T-helper 17 cell (primary cell): ENCODE measurements at places on chromosomes 5 and 9.

- H3K27ac ChIP-seq: no peak overlapping the region
- H3K36me3 ChIP-seq: no peaks in the 10 kb centered on the region
- H3K27me3 ChIP-seq: peaks cover 27% of the 10 kb centered on the region
- H3K4me1 ChIP-seq: peaks cover 10% of the 10 kb centered on the region
Observed at GRCh38 chr5:138488481-138488945, 23.2 kb downstream of the EGR1 start.

- H3K4me3 ChIP-seq: peak overlapping the region; percentile 43
- H3K36me3 ChIP-seq: peaks cover 16% of the 10 kb centered on the region
- peaks cover 7% of the 10 kb centered on the region for H3K4me1 ChIP-seq
- H3K27me3 ChIP-seq: no peaks in the 10 kb centered on the region
- DNase-seq: no peak
Observed at GRCh38 chr9:133099726-133100505, 21.1 kb downstream of the RALGDS start.

DNA sequence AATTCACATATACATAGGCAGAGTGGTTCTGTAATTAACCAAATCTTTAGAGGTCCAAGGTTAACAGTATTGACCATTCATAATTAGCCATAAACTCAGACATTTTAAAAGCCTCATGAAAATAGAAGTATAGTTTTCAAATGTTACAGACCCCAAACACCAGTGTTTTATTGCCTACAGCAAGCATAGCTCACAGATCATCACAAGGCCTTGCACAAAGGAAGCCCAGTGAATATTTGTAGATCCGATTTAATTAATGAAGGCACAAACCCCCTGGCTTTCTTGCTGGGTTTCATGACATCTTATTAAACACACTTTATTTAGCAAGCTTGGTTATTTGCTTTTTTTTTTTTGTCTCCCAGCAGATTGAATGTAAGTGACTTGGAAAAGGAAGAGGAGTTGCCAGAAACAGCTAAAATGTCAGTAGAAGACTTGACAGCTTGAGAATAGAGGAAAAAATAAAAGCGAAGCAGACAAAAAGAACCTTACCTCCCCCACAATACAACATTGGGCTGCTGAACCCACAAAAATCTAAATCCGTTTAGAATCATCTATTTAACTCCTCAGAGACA is 283.9 kb upstream of the TNC start:
- H3K27ac ChIP-seq: no peak overlapping the region
- H3K36me3 ChIP-seq: no peaks in the 10 kb centered on the region
- H3K4me3 ChIP-seq: no peak overlapping the region

- H3K4me3 ChIP-seq: no peak overlapping the region
- no peak overlapping the region for H3K27ac ChIP-seq
- H3K4me1 ChIP-seq: peaks cover 7% of the 10 kb centered on the region
- H3K27me3 ChIP-seq: no peaks in the 10 kb centered on the region
- DNase-seq: no peak
Observed at GRCh38 chr9:71665247-71665646, 103.1 kb downstream of the CEMIP2 start.

GRCh38 chr9:69085569-69086283 is 50.2 kb downstream of the FXN start:
- DNase-seq: no peak
- H3K36me3 ChIP-seq: peaks cover 4% of the 10 kb centered on the region
- no peaks in the 10 kb centered on the region for H3K27me3 ChIP-seq
- H3K4me3 ChIP-seq: no peak overlapping the region

GRCh38 chr5:56545016-56545415 is 270.3 kb upstream of the MAP3K1 start:
- H3K4me1 ChIP-seq: peaks cover 12% of the 10 kb centered on the region
- no peaks in the 10 kb centered on the region for H3K36me3 ChIP-seq
- no peak overlapping the region for H3K27ac ChIP-seq
- no peaks in the 10 kb centered on the region for H3K27me3 ChIP-seq
- no peak for DNase-seq

DNA sequence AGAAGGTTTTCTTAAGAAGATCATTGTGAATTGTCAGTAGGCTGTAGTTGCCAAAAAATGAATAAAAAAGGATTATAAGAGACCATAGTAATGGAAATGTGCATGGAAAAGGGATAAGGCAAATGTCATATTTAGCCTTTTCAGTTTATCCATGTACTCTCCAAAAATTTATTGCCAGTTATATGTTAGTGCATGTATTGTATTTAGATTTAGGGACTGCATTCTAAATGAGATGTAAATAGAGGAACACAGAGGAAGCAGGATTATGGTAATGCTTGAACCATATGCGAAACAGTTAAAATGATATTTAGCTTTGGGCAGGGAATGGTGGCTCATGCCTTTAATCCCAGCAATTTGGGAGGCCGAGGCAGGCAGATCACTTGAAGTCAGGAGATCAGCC is 33.0 kb downstream of the DDX46 start:
- peaks cover 5% of the 10 kb centered on the region for H3K36me3 ChIP-seq
- H3K27ac ChIP-seq: no peak overlapping the region
- H3K4me3 ChIP-seq: no peak overlapping the region
- peaks cover 3% of the 10 kb centered on the region for H3K4me1 ChIP-seq
- H3K27me3 ChIP-seq: no peaks in the 10 kb centered on the region

GRCh38 chr9:15205632-15206420 is 101.2 kb downstream of the TTC39B start:
- no peak overlapping the region for H3K4me3 ChIP-seq
- peaks cover 7% of the 10 kb centered on the region for H3K4me1 ChIP-seq
- peaks cover 18% of the 10 kb centered on the region for H3K36me3 ChIP-seq
- H3K27me3 ChIP-seq: no peaks in the 10 kb centered on the region
- H3K27ac ChIP-seq: no peak overlapping the region
- DNase-seq: no peak

DNA sequence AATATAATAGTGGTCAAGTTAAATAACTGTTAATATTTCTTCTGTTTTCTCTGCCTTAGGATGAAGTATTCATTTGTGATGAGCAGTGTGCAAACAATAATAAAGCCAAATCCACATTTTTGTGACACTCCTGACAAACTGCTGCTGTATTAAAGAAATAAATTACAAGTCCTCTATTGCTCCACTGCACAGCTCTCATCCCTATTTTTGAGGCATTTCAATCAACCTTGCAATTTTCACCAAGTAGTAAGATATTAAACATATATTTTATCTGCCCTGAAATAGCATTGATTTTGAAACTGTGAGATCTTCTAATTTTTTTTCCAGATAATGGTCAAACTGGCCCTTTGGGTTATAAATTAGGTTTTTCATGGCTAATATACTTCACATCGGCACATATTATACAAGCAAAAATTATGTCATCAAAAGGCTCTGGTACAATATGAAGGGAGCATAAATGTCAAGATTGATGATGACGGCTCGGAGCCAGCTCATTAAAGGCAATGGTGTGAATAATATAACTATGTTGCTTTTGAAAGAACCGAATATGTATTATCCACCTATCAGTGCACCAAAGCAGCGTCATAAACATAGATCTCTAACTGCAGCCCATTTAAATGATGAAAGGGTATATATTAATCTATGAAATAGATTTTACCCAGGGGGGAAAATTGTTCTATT is 764.9 kb downstream of the DNAH5 start:
- H3K27me3 ChIP-seq: no peaks in the 10 kb centered on the region
- H3K27ac ChIP-seq: no peak overlapping the region
- H3K36me3 ChIP-seq: no peaks in the 10 kb centered on the region
- H3K4me3 ChIP-seq: no peak overlapping the region

- no peak for DNase-seq
- no peaks in the 10 kb centered on the region for H3K27me3 ChIP-seq
- no peaks in the 10 kb centered on the region for H3K36me3 ChIP-seq
Observed at GRCh38 chr9:94881023-94881422, 154.5 kb downstream of the AOPEP start.

GRCh38 chr9:104027295-104027694 is 66.8 kb upstream of the SMC2 start:
- no peak for DNase-seq
- H3K36me3 ChIP-seq: peaks cover 4% of the 10 kb centered on the region
- H3K4me1 ChIP-seq: peaks cover 28% of the 10 kb centered on the region
- H3K4me3 ChIP-seq: no peak overlapping the region
- H3K27ac ChIP-seq: peak overlapping the region; percentile 62
- peaks cover 15% of the 10 kb centered on the region for H3K27me3 ChIP-seq

- no peak for DNase-seq
- H3K27me3 ChIP-seq: no peaks in the 10 kb centered on the region
- no peaks in the 10 kb centered on the region for H3K36me3 ChIP-seq
- no peak overlapping the region for H3K27ac ChIP-seq
Observed at GRCh38 chr5:39249564-39250274, 30.4 kb upstream of the FYB1 start.

DNA sequence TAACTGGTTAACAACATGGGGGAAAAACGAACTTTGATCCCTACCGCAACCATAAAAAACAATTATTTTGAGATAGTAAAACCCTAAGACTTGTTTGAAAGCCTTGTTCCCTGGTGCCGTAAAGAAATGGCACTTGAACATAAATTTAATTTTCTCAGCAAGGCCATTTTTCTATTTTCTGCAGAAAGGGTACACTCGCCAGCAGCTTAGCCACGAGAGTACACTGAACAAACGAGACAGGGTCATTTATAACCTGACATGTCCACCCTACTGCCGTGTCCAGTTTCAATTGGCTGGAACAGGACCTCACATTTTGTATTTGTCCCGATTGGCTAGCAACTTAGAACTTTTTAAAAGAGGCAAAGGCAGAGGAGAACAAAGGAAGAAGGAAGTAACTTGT is 26.8 kb downstream of the FBXW11 start:
- H3K27me3 ChIP-seq: no peaks in the 10 kb centered on the region
- no peak overlapping the region for H3K27ac ChIP-seq
- peaks cover 2% of the 10 kb centered on the region for H3K36me3 ChIP-seq
- no peak for DNase-seq
- peaks cover 27% of the 10 kb centered on the region for H3K4me1 ChIP-seq

DNA sequence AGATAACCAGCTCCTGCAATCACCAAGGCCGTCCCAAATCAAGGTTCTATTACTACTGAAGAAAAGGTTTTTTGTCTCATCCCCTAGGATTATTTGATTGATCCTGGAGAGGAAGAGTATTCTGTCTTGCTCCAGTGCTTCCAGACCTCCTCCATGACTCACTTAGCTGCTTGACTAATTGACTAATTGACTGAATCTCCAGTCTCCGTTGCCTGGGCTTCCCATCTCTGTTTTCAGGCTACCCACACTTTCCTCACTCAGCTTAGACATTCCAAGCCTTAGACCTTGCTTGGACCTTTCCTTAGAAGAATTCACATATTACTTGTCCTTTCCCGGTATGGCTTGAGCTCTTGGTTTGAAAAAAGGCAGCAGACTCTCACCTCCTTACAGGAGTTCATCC is 60.6 kb downstream of the FRMD3 start:
- H3K27me3 ChIP-seq: no peaks in the 10 kb centered on the region
- no peak for DNase-seq
- H3K4me1 ChIP-seq: no peaks in the 10 kb centered on the region
- H3K4me3 ChIP-seq: no peak overlapping the region
- no peaks in the 10 kb centered on the region for H3K36me3 ChIP-seq
- H3K27ac ChIP-seq: no peak overlapping the region

- no peaks in the 10 kb centered on the region for H3K27me3 ChIP-seq
- no peak overlapping the region for H3K4me3 ChIP-seq
- H3K4me1 ChIP-seq: no peaks in the 10 kb centered on the region
- no peak overlapping the region for H3K27ac ChIP-seq
Observed at GRCh38 chr9:13688990-13689600, 409.6 kb upstream of the MPDZ start.

DNA sequence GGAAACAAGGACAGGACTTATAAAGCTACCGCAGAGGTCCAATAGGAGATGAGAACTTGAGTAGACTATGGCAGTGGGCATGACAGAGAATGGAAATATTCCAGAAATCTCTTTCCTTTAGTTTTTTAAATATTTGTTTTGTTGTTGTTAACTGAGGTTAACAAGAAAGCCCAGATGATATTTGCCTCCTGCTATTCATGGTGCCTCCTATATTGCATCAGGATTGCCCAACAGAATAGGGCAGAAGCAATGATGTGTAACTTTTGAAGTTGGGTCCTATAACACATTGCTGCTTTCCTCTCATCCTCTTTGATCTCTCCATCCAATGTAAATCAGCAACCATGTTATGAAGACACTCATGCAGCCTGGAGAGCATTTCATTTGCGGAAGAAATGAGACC is 42.8 kb downstream of the PDE4D start:
- no peak overlapping the region for H3K27ac ChIP-seq
- H3K4me3 ChIP-seq: no peak overlapping the region
- H3K27me3 ChIP-seq: peaks cover 17% of the 10 kb centered on the region
- no peak for DNase-seq

GRCh38 chr9:83656952-83657351 is 34.0 kb downstream of the IDNK start:
- no peaks in the 10 kb centered on the region for H3K27me3 ChIP-seq
- no peak for DNase-seq
- peaks cover 5% of the 10 kb centered on the region for H3K36me3 ChIP-seq
- no peak overlapping the region for H3K4me3 ChIP-seq

- no peak overlapping the region for H3K4me3 ChIP-seq
- H3K27me3 ChIP-seq: no peaks in the 10 kb centered on the region
- DNase-seq: no peak
- no peaks in the 10 kb centered on the region for H3K36me3 ChIP-seq
- no peak overlapping the region for H3K27ac ChIP-seq
Observed at GRCh38 chr9:107060062-107060461, 197.1 kb downstream of the ZNF462 start.

DNA sequence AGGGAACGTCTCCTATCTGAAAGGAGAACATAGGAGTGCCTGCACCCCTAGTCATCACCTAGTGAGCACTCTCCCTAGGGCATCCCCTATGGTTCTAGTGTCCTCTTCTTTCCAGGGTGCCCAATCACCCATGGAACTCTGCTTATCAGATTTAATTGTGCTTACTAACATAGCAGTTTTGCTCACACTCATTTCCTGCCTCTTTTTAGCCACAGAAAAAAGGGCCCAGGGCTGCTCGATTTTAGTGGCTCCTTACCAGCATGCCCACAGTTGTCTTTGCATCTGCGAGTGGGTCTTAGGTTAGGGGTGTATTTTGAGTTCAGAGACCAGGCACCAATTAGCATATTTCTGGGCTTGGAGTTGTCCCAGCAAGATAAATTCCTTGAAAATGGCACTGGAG is 1110.2 kb downstream of the TAF11L14 start:
- H3K36me3 ChIP-seq: no peaks in the 10 kb centered on the region
- H3K4me3 ChIP-seq: peak overlapping the region; percentile 93

GRCh38 chr5:170843870-170844269 is 17.9 kb upstream of the RANBP17 start:
- H3K36me3 ChIP-seq: no peaks in the 10 kb centered on the region
- no peak for DNase-seq
- no peak overlapping the region for H3K27ac ChIP-seq
- no peaks in the 10 kb centered on the region for H3K27me3 ChIP-seq

DNA sequence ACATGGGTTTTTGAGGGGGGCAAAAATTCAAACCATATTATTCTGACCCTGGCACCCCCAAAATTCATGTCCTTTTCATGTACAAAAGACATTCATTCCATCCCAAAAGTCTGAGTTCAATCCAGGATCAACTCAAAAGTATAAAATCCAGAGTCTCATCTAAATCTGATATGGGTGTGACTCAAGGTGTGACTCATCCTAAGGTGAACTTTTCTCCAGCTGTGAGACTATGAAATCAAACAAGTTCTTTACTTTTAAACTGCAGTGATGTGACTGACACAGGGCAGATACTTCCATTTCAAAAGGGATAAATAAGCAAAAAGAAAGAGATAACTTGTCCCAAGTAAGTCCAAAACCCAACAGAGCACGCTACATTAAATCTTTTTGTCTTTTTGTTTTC is 20.6 kb upstream of the CYLC2 start:
- DNase-seq: no peak
- H3K4me3 ChIP-seq: no peak overlapping the region
- no peaks in the 10 kb centered on the region for H3K27me3 ChIP-seq
- no peaks in the 10 kb centered on the region for H3K4me1 ChIP-seq
- no peak overlapping the region for H3K27ac ChIP-seq
- no peaks in the 10 kb centered on the region for H3K36me3 ChIP-seq
